ENCODE measurements at places on chromosomes 5 and 9.

- DNase-seq, result no peak
These were observed 279.7 kb downstream of the EBF1 start for GRCh38 chr5:158819840-158820620.

DNA sequence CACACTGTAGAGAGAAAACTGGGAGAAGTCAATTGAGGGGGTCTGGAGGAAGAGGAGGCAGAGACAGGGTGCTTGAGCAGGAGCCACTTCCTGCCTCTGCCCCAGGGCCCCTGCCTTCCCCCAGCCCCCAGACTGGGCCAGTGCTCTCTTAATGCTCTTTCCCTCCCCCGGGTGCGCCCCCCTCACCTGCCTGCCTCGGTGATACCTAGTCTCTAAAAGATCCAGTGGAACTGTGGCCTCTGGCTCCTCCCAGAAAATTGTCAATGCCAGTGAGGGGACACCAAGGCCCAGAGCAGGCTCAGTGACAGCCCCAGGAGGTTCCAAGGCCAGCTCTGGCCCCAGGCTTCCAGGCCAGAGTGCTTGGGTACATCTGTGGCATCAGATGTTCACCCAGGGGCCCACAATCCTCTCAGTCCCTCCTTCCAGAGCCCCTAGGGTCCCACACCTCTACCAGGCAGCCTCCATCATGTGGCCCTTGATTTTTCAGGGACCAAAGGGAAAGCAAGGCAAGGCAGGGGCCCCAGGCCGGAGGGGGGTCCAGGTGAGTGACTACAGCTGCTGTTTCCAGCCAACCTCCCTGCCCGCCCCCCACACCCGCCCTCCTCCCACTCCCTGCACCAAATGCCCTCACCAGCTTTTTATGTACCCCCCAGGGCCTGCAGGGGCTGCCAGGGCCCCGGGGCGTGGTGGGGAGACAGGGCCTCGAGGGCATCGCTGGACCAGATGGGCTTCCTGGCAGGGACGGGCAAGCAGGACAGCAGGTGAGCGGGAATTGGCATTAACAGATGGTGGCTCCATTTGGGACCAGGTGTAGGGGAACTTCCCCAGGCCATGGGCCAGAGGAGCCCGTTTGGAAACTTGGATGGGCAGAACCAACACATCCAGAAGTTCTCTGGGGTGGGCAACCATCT lies 33.1 kb upstream of the ORM1 start:
- no peak for DNase-seq

DNA sequence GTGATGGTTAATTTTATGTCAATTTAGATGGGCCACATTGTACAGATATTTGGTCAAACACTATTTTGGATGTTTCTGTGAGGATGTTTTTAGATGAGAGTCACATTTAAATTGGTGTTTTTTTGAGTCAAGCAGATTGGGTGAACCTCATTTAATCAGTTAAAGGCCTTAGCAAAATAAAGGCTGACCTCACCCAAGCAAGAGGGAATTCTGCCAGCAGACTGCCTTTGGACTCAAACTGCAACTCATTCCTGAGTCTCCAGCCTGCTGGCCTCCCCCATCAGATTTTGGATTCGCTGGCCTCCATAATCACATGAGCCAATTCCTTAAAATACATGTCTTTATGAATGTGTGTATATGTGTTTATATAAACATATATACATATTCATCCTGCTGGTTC lies 282.7 kb upstream of the POU5F2 start:
- no peak for DNase-seq

DNA sequence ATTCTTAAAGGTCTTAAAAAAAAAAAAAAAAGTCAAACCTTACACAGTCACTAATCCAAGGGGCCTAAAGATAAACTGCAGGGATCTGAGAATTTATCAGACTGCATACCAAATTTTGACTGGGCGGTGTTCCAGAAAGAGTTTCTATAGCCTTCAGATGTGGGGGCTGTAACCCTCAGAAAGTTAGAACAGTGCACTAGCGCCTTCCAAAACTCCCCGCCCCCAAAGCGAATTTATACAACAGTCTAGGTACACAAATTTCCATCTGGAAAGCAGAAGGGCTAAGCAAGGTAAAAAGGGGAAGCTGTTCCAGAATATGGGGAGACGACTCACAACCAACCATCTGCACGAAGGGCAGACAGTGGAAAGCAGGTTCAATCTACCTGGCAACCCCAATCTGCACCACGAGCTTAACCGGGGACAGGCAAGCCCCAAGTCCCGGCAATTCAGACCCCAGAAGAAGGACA lies 813 bp downstream of the ERMP1 start:
- DNase-seq, result no peak

DNA sequence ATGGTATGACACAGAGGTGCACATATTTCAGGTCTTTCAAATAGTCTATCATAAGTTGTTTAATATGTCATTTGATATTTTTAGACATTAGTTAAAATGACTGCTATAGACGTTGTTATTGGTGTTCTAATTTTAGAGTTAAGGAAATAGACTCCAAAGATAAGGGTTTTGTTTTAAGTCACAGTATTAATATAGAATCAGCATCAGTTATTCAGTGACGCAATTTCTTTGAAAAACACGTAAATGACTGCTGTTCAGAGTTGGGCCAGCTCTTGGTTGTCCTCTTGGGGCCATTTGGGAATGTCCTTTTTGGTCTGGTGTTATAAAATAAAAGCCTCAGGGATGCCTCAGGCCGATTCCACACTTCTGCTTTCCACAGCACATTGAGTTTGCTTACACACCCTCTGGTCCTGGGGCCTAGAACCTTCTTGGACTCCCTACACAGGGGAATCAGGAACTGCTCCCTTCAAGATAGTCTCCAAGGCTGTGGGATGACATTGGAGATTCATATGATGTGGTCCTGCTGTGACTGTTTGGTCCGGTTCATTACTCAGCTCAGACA lies 14.3 kb downstream of the OTULIN start:
- no peak for DNase-seq

GRCh38 chr9:119044806-119045205 lies 324.4 kb downstream of the BRINP1 start:
- no peak for DNase-seq

DNA sequence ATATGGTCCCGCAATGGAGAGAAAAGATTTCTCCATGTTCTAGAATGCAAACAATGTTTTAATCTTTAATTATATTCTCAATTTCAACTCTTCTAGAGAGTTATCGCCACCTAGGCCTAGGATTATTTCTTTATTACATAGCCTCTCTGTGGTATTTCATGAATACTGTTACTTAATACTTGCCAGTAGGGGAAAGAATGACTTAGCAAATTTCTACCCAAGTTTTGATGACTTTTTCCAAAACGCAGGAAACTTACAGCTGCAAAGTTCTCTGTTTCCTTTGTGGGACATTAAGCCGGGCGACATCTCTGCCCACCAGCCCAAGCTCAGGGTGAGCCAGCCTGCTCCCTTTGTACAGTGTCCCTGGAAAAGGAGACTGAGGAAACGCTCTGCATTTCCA lies 73.8 kb downstream of the MED27 start:
- DNase-seq, result no peak

GRCh38 chr5:115607935-115608334 lies 5.7 kb upstream of the TICAM2 start:
- DNase-seq, result no peak

GRCh38 chr9:19550009-19550408 lies 141.2 kb downstream of the ACER2 start:
- DNase-seq, result no peak

DNA sequence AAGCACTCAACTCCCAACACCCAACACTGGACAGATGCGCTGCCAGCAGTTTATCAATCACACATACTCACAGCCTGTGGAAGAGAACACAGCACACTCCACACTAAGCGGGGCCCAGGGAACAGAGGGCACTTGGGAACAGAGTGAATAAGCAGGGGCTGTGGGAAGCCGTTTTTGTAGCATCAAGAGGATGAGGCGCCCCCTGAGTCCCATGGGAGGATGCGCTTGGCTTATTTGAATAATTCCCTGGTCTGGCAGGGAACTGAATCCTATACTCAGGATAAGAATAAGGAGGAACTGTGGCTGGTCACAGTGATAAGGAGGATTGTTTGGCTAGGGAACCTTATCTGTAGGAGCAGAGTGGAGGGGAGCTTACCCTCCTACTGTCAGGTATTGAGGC lies 96.1 kb upstream of the DNAH5 start:
- no peak for DNase-seq

GRCh38 chr5:5105531-5105930 lies 34.6 kb upstream of the ADAMTS16 start:
- DNase-seq, result no peak

DNA sequence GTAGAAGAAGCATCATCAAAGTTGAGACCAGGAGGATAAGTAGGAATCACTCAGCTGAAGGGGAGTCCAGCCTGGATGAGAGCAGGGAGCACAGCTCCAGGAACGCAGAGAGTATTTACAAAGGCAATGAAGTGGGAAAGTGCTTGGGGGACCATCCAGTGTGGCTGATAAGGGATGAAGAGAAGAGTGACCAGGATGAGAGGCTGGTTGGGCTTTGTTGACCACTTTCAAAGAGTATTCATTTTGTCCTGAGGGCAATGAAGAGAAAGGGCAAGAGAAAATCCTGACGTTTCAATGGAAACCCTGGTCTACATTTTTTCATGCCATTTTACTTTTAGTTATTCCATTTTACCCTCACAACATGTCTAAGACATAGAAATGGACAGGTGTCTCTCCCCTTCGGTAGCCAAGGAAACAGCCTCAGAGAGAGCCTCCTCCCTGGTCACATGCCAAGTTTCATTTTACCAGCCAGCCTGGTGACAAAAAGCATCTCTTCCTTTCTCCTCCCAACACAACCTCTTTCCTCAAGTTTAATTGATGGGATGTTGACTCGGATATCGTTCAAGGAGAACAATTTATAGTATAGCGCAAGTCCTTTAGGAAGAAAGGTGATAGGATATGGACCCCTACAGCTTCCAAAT lies 492.7 kb upstream of the CLINT1 start:
- no peak for DNase-seq

GRCh38 chr5:139849501-139849900 lies 53.9 kb downstream of the PSD2 start:
- no peak for DNase-seq

- no peak for DNase-seq
These were observed 348.2 kb downstream of the IRX1 start for GRCh38 chr5:3943859-3944258.

- DNase-seq, result no peak
These were observed 174.0 kb upstream of the NREP start for GRCh38 chr5:111930905-111931461.

- no peak for DNase-seq
These were observed 106.3 kb downstream of the DMXL1 start for GRCh38 chr5:119177226-119177625.

DNA sequence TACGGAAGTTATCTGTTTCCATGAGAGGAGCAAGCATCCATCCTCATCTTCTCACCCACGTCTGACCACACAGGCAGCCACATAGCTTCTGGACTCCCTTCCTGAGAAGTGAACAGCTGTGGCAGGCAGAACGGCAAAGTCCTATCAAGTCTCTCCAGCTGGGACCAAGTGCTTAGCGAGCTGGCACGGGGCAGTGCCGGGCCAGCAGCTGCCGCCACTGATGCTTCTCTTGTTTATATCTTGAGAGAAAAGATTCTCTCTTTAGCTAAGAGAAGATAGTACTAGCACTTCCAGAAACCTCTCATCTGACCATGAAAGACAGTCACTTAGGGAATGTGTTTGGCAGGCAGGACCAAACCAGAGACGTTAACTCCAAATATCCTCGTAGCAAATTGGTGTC lies 37.2 kb downstream of the PLAC8L1 start:
- no peak for DNase-seq

DNA sequence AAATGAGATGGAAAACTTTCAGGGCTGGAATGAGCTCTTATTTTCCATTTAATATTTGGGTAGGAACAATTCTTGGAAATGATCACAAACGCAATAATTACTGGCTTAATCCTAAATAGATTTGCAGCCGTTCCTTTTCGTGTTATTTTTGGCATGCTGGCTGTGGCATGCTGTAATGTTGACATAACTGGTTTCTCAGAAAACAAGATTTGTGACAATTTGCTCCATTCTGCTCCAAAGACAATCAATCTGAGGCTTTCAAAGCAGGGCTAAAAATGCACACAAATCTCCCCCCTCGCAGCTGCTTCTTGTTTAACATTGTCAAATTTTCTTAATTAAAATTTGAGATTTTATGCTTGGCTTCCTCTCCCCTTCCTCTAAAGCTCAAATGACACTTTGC lies 151.2 kb downstream of the TTC39B start:
- DNase-seq, result no peak

GRCh38 chr5:57621624-57622023 lies 139.0 kb upstream of the ACTBL2 start:
- no peak for DNase-seq

DNA sequence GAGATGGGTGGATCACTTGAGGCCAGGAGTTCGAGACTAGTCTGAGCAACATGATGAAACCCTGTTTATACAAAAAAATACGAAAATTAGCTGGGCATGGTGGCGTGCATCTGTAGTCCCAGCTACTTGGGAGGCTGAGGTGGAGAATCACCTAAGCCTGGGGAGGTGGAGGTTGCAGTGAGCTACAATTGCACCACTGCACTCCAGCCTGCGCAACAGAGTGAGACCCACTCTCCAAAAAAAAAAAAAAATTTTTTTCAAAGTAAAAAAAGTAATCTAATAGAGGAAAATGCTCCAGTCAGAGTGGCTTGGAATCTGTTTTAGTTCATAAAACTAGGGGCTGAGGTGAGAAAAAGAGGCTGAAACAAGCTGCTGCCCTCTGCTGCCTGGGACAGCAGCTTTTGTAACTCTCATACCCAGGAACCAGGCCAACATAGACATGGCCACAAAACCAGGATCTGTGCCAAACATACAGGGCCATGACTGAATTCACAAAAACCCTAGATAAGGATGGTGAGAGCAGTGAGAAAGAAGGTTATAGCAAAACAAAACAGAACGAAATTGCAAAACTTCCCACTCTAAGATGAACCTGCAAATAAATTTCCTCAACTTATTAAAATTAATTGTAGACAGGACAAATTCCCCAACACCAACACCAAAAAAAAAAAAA lies 13.1 kb upstream of the DCAF12 start:
- no peak for DNase-seq

DNA sequence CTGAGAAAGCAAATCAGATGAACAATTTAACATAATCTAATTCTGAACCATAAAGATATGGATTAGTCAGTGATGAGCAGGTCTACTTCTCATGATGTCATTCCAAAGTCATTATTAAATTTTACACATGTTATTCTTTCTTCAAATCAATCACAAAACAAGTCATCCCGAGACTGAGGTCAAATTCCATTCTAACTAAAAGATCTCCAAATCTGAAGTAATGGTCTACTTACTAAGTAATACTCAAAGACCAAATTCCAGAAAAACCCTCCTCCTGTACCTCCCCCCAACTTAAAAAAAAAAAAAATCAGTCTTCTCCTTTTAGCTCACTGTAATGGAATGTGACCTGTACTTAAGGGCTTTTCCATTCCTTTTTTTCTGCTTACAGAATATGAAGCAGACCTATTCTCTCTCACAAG lies 4.7 kb downstream of the PFDN1 start:
- DNase-seq, result no peak
